Activated CD4-positive, alpha-beta T cell treated with anti-CD3 and anti-CD28 coated beads, Interleukin-2, amount 10 ng/mL, durations not matched to agents 7 days and 5 days (primary cell): ENCODE measurements at places on chromosomes 16 and 17. TPM values are rescaled to one million over a fixed set of nuclear protein-coding genes. Genes with fewer than 3 reads are reported as not detected.

The TSNAXIP1 gene
- total RNA-seq, result 0.33 TPM

The SLC6A2 gene
- total RNA-seq, result not detected

The TEDC2 gene
- total RNA-seq, result 21.4 TPM

The NDUFAB1 gene
- 82.6 TPM for total RNA-seq

The POLG2 gene
- total RNA-seq, result 37.5 TPM

The CLEC3A gene
- not detected for total RNA-seq

DNA sequence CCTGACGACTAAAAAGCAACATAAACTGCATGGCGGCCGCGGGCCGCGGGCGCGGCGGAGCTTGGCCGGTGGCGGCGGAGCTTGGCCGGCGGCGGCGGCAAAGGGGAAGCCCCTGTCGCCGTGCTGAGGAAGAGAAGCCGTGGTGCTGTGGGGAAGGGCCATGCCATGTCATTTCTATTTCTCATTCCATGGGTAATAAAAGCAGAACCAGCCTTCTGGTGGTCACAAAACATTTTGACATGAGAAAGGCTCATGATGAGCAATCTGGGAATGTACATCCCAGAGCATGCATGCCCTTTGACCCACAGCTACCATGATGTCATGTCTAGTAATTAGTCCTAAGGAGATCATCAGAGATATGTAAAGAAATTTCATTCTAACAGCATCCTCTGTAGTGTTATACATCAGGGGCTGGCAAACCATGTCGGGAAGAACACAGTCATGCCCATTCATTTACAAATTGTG is 23.9 kb upstream of the HEATR6 start:
- H3K27ac ChIP-seq, result no peak overlapping the region
- H3K27me3 ChIP-seq, result peaks cover 44% of the 10 kb centered on the region
- no peak for DNase-seq
- H3K4me1 ChIP-seq, result peaks cover 17% of the 10 kb centered on the region
- H3K36me3 ChIP-seq, result no peaks in the 10 kb centered on the region

DNA sequence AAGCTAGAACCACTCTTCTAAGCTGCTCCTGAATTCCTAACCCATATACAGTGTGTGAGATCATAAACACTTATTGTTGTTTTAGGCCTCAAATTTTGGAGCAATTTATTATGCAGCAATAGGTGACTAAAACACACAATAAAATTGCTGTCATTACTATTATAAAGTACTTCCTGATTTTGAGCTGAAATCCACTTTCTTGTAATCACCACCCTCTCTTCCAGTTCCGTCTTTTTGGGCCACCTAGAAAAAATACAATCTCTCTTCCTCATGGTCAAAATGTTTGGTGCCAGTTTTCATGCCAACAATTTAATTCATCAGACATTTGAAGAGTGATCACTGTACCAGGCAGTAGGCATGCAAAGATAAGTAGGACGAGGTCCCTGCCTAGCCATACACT is 43.3 kb upstream of the NF1 start:
- DNase-seq, result no peak
- H3K4me1 ChIP-seq, result peaks cover 15% of the 10 kb centered on the region
- H3K27me3 ChIP-seq, result no peaks in the 10 kb centered on the region
- H3K4me3 ChIP-seq, result no peak overlapping the region
- H3K36me3 ChIP-seq, result no peaks in the 10 kb centered on the region

DNA sequence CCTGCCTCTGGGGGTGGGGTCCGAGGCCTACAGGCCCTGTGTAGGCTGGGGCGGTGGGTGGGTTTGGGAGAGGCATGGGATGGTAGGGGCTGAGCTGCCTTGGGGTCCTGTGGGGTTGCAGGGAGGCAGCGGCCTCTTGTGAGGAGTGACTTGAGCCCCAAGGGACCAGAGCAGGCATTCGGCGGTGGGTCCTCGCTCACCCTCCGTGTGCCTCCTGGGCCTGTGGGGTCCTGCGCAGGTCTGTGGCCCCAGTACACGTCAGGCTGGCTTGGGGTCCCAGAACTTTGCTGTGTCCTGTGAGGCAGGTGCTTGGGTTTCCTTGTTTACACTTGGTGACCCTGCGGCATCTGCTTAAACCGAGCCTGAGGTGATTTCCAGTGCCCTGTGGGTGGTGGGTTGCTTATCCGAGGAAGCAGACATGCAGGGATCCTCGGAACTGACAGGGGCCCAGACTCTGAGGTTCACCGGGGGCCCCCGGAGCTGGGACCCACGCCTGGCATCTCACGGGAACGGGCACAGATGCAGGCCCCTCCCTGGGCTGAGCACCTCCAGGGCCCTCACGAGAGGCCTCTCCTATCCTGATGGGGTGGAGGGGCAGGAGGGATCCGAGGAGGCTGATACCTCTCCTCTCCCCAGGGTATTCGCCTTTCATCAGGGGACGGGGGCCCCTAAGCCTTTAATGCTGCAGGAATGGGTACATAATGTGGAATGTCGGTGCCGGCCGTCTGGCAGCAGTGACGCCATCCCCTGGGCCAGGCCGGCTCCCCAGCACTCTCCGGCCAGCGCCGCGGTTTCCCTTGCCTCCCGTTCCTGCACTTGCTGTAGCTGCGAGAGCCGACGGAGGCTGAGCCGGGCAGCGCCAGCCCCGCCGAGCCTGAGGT is 7.7 kb downstream of the METRNL start:
- no peaks in the 10 kb centered on the region for H3K36me3 ChIP-seq
- no peak overlapping the region for H3K4me3 ChIP-seq
- DNase-seq, result no peak
- H3K27me3 ChIP-seq, result peaks cover 9% of the 10 kb centered on the region
- no peak overlapping the region for H3K27ac ChIP-seq

DNA sequence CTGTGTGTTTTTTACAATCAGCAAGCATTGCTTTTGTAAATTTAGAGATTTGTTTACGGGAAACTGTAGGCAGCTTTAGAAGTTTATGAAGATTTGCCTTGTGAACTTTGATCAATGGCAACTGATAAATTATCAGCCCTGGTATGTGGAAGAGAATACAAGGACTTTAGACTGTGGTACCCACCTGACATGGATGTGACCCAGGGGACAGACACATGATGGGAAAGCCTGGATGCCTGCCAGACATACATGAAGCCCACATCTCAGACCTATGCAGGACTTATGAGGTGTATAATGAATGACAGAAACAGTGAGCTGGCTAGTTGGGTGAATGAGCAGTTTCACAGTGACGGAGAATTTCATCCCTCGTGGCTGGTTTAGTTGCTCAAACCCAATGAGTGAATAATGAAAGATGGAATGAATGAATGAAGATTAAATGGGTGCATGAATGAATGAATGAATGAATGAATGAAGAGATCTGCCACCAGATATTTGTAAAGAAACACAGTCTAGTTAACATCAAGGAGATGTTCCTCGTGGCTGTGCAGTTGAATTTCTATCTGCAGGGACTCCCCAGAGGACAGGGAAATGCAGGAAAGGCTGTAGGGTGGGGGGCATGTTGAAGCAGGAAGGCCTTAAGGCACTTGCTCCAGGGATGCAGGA is 7.6 kb downstream of the TMEM92 start:
- H3K36me3 ChIP-seq, result no peaks in the 10 kb centered on the region
- no peak overlapping the region for H3K4me3 ChIP-seq
- no peak for DNase-seq
- no peak overlapping the region for H3K27ac ChIP-seq
- H3K4me1 ChIP-seq, result peaks cover 15% of the 10 kb centered on the region

- no peaks in the 10 kb centered on the region for H3K36me3 ChIP-seq
- H3K27me3 ChIP-seq, result no peaks in the 10 kb centered on the region
- H3K4me3 ChIP-seq, result no peak overlapping the region
- H3K4me1 ChIP-seq, result peaks cover 26% of the 10 kb centered on the region
- H3K27ac ChIP-seq, result peak overlapping the region; percentile 46
- no peak for DNase-seq
Observed at GRCh38 chr16:1469693-1470201, 5.1 kb downstream of the CLCN7 start.

GRCh38 chr17:10920558-10921108 is 82.7 kb upstream of the PIRT start:
- DNase-seq, result no peak
- H3K27me3 ChIP-seq, result no peaks in the 10 kb centered on the region
- H3K4me1 ChIP-seq, result no peaks in the 10 kb centered on the region
- H3K4me3 ChIP-seq, result no peak overlapping the region
- no peaks in the 10 kb centered on the region for H3K36me3 ChIP-seq

DNA sequence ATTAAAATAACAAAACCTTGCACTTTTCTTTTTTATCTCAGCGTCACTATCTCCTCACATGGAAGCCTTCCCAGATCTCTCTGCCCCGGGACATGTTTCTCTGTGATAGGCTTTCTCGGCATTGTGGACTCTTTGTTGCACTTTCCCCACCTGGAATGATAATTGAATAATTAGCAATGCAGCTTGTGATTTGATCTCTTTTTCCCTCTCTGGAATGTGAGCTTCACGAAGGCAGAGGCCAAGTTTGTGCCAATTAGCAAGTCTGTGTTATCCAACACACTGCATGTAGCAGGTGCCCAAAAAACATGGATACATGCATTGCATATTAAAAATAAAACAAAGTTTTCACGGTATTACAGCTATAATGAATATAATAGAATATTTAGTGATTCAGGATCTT is 431.2 kb downstream of the HAPSTR1 start:
- H3K4me3 ChIP-seq, result no peak overlapping the region
- no peak overlapping the region for H3K27ac ChIP-seq
- H3K27me3 ChIP-seq, result no peaks in the 10 kb centered on the region
- no peaks in the 10 kb centered on the region for H3K4me1 ChIP-seq
- DNase-seq, result no peak
- no peaks in the 10 kb centered on the region for H3K36me3 ChIP-seq

DNA sequence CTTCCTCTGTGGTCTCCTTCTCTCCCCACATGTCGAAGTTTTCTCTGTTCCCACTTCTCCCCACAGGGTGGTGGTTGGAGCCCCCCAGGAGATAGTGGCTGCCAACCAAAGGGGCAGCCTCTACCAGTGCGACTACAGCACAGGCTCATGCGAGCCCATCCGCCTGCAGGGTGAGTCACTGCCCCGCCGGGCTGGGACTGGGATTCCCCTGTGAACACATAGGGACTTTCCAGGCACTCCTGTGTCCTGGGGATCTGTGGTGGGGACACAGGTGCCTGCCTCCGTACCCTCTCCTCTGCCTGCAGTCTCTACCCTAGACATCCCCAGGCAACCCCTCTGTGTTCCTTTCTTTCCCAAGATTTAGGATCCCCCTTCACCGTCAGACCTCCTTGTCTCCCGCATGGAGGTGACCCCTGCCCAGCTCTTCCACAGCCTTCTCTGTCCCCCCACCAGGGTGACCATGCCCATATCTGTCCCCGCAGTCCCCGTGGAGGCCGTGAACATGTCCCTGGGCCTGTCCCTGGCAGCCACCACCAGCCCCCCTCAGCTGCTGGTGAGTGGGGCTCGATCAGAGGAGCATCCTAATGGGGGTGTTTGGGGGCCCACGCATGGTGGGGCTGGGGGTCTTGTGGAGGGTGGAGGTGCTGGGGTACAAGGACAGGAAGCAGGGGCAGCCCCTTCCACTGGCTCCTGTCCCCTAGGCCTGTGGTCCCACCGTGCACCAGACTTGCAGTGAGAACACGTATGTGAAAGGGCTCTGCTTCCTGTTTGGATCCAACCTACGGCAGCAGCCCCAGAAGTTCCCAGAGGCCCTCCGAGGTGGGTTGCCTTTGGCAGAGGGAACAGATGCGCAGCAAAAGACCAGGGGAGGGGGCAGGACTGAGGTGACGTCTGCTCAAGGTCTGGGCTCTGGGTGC is 5.8 kb downstream of the ITGAM start:
- H3K27me3 ChIP-seq, result no peaks in the 10 kb centered on the region
- H3K36me3 ChIP-seq, result peaks cover 18% of the 10 kb centered on the region
- peak; percentile 21 for DNase-seq
- H3K4me3 ChIP-seq, result no peak overlapping the region
- H3K27ac ChIP-seq, result peak overlapping the region; percentile 46
